ENCODE measurements at places on chromosomes 3 and 15. TPM values are rescaled to one million over a fixed set of nuclear protein-coding genes. Genes with fewer than 3 reads are reported as not detected.

The CPN2 gene
- total RNA-seq = not detected

The MITF gene
- total RNA-seq = 1.9 TPM

The UBAP1L gene
- total RNA-seq = 1.7 TPM

The AADACL2 gene
- total RNA-seq = not detected

The GLDN gene
- 0.50 TPM for total RNA-seq

The LHFPL4 gene
- total RNA-seq = 20.9 TPM

The CEP97 gene
- total RNA-seq = 15.1 TPM

The FGF12 gene
- 13.6 TPM for total RNA-seq

The MAN2A2 gene
- 21.9 TPM for total RNA-seq

DNA sequence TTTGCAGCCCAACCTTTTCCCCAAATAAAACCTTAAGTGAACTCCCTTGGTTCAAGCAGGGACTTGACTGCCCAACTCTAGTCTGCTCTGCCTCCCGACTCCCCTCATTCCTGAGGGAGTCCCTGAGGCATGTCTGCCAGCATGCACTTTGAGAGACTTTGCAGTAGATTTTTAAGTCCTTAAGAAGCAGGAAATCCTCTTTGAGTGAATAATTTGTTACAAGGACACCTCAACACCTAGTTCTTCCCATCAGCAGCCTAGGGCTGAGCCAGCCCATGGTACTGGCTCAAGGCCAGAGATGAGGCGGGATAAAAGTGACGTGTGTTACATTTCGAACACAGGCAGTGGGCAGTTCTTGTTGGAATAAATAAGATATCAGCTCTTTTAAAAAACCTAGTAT lies 204.3 kb upstream of the SLC2A2 start:
- no peak for DNase-seq

DNA sequence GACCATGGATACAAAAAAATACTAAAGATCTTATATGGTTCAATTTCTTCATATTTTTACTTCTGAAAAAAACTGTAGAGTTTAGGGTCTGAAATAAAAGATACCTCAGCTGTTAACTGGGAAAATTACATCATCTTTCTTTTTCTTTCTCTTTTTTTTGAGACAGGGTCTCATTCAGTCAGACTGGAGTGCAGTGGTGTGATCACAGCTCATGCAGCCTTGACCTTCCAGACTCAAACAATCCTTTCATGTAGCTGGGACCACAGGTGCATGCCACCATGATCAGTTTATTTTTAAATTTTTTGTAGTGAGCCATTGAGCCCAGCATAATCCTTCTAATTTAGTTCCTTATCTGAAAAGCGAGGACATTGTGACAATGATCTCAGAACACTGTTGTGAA lies 39.6 kb upstream of the TKT start:
- no peak for DNase-seq

DNA sequence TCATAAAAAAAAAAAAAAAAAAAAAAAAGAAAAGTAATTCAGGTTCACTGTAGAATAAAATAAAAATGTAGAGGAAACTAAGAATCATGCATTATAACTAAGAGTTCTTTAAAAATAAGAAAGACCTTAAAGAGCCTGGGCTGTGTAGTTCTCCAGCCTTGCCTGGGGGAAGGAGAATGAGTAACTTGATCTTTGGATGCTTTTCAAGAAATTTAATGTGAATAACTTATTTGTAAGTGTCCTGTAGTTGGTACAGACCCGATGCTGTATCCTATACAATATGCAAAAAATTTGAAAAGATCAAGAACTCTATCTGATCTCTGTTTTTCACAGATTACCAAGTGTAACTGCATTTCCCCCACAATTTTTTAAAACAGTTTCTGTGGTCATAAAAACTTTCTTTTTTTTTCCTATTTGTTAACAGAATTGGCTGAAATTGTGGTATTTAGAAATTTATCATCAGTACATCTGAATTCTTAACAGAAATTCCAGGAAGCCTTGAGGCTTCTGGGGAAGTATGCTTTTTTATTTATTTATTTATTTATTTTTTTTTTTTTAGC lies 195.3 kb downstream of the THRB start:
- DNase-seq = no peak

DNA sequence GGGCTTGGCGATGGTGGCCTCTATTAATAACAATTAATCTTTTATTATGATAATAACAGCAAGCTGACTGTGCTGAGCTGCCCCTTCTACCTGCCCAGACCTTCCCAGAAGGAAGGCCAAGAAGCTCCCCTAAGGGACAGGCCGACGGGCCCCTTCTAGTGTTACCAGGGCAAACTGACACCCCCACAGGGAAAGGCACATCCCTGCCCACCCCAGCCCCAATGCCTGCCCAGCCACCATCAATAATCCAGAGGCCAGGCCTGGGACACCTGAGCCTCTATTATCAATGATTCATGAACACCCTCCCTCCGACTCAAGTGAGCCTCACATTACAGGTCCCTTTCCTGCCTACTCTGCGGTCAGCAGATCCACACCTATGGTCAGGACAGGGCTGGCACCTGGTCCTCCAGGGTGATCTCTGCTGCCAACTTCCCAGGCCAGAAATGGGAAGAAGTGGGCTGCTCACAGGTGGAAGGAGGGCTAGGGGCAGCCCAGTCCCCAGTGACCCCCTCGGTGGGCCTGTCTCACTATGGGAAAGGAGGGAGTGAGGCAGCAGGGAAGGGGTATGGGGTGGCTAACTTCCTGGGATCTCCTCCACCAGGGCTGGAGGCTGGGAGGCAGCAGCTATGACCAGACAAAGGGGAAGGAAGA lies 1.8 kb downstream of the TWF2 start:
- peak; percentile 45 for DNase-seq

- no peak for DNase-seq
These were observed 608.4 kb upstream of the CFAP20DC start for GRCh38 chr3:59658274-59658673.

GRCh38 chr15:46502667-46503066 lies 867.8 kb downstream of the SQOR start:
- no peak for DNase-seq

GRCh38 chr15:33963831-33964664 lies 4.2 kb upstream of the CHRM5 start:
- DNase-seq = no peak

- DNase-seq = no peak
These were observed 596.3 kb downstream of the PYDC2 start for GRCh38 chr3:192057261-192057660.

GRCh38 chr3:52781741-52782140 lies 4.3 kb downstream of the ITIH1 start:
- DNase-seq = no peak

DNA sequence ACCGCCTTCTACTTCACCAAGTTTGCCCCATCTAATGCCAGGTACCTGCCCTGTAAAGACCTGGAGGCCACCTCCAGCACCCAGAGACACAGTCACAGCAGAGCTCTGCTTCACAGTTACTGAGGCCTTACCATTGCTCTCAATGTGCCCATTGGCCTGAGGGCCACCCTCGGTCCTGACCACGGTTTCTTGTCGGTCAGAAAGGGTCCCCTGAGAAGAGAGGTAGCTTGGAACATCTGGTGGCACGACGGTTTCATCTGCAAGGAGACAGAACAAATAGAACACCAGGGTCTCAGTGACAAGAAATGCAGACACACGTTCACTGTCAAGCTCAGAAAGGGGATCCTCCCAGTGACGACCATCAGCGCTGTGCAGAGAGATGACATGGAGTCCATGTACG lies 118.7 kb downstream of the LRIG1 start:
- DNase-seq = peak; percentile 38

GRCh38 chr15:53917109-53917508 lies 61.1 kb upstream of the UNC13C start:
- DNase-seq = no peak

DNA sequence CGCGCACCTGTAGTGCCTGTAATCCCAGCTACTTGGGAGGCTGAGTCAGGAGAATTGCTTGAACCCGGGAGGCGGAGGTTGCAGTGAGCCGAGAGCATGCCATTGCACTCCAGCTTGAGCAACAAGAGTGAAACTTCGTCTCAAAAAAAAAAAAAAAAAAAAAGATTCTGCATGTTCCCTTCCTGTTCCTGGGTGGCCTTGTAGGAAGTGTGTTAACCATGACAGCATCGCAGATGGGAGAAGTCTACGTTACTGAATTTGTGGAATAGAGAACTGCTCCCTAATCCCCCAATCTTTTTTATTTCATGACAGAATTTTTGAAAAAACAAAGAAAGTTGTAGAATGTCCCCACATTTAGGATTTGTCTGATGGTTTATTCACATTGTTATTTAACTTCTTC lies 45.4 kb downstream of the FOXL2 start:
- DNase-seq = no peak

DNA sequence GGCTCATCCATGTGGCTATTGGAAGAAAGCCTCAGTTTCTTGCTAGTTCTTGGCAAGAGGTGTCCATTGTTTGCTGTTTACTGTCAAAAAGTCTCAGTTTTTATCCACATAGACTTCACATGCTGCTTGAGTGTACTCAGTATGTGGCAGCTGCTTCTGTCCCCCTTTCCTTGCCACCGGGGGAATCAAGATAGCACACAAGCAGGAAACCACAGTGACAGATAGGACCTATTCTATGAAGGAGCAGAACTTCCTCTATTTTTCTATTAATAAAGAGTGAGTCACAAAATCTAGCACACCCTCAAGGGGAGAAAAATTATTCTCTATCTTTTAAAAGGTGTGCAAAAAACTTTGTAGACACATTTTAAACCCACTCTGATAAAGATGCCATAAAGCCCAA lies 121.4 kb upstream of the GMNC start:
- no peak for DNase-seq

DNA sequence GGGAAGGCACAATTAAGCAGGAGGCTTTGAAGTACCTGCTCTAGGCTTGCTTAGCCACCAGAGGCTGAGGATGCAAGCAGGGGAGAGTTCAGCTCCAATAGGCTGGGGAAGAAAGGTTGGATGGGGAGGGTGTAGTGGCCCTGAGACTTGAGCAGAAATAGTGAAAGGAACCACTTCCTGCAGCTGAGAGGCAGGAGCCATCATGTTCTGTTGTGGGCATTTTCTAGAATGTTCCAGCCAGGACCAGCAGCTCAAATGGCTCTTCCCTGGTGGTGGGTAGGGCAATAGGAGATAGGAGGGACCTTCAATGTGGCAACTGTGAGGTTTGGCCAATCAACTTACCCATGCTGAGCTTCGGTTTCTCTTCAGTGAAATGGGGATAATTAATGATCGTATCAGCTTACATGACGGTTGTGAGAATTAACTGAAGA lies 79.1 kb upstream of the CGNL1 start:
- DNase-seq = no peak

- DNase-seq = no peak
These were observed 77.6 kb downstream of the IQSEC1 start for GRCh38 chr3:12995389-12996180.

- DNase-seq = peak; percentile 58
These were observed 7.5 kb upstream of the IGSF10 start for GRCh38 chr3:151468284-151468917.

DNA sequence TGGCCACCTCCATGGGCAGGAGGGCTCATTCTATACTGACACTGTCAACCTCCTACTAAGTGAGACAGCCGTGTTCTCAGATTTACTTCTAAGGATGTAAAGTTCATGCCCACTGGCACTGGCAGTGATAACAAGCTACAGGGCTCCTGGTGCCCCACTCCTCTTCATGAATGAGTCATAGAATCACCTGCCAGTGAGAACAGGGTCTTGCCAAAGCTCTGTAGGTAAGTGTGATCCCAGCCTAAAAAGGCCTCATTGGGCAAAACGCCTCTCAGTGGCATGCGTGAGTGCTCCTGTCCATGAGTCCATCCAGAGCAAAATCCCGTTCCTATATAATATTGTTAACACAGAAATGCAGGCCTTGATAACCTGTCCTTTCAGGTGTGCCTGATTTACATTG lies 17.4 kb downstream of the PXYLP1 start:
- DNase-seq = no peak

- no peak for DNase-seq
These were observed 11.5 kb upstream of the CCR9 start for GRCh38 chr3:45874677-45875346.

- no peak for DNase-seq
These were observed 16.7 kb upstream of the BFSP2 start for GRCh38 chr3:133383175-133383574.

GRCh38 chr3:4271834-4272233 lies 31.3 kb upstream of the SETMAR start:
- DNase-seq = no peak

GRCh38 chr15:88543065-88543776 lies 3.3 kb downstream of the DET1 start:
- no peak for DNase-seq

DNA sequence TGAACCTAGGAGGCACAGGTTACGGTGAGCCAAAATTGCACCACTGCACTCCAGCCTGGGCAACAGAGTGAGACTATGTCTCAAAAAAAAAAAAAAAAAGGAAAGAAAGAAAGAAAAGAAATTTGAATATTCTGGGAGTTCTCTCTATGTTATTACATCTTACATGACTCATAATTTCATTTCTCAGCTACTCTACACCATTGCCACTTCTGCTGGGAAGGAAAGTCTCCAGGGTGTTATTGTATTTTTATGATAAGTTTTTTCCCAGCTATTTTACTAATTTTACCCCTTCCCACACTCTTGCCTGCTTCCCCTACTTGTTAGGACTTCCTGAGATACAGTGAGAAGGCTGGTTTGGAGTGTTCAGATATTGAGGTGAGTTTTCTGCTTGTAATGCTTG lies 69.7 kb upstream of the UMPS start:
- no peak for DNase-seq

DNA sequence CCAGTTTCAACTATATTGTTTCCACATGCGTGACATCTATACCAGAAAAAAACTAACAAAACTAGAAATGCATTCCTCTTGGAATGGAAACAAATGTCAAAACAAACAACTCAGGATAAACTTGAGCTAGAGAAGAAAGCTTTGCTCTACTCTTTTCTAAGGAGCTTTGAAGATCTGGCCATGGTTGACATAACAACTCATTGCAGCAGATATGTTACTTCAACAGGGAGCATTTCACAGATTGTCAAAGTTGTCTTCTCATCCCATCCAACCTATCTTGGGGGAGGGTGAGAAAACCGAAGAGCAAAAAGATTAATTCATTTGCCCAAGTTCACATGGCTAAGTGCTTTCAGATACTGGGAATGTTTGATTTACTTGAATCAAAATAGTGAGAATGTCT lies 484.4 kb downstream of the CNTN4 start:
- DNase-seq = no peak

GRCh38 chr3:148796799-148797198 lies 30.8 kb upstream of the CPB1 start:
- no peak for DNase-seq

DNA sequence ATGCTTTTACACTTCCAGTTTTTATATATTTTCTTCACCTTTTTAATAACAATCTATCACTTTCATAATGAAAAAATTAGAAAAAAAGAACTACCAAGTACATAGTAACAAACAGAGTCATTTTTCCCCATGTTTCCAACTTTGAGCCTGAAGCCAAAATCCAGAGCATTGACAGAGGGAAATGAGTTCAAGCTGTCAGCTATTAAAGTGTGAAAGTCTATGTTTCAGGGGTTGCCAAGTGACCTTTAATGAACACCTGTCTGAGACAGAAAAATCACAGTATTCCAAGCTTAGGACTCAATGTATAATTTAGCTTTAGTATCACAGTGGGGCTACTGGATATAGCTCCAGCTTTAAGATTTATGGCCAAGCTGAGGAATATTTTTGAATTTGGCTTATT lies 128.3 kb upstream of the GADL1 start:
- no peak for DNase-seq
